HCT116 (cell line): ENCODE measurements at places on chromosomes 16 and 17.

GRCh38 chr17:75482098-75482942 lies 25.9 kb downstream of the TMEM94 start:
- no peak for DNase-seq

GRCh38 chr16:49150341-49150740 lies 131.3 kb downstream of the CBLN1 start:
- no peak for DNase-seq

DNA sequence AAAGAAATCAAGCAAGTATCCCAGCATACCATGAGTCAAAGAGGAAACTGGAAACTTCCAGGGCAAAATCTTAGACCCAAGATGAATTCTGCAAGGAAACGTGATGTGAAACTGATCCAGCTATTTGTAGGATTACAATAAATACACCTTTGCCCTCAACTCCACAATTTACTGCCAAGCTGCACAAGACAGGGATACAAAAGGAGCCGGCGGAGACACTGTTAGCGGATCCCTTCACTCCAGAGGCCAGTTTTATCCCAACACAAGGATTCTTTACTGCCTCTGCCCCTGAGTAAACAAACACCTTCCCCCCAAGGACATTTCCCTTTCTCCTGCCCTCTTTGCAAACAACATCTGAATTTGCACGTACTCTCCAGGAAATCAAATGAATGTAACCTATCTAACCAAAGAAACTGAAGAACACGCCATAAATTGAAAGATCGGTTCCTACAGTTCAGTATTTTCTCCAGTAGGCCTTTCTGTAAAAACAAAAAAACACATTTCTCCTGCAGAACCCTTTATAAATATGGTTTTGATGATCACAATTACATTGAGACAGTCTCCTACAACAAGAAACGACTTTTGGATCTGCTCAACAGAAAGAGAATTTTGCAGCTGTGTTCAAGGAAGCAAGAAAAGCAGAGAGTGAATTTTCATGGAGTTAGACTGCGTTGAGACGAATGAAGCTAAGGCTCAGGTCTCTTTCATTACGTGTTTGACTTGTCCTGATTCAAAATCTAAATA lies 1.4 kb upstream of the CBX2 start:
- no peak for DNase-seq

DNA sequence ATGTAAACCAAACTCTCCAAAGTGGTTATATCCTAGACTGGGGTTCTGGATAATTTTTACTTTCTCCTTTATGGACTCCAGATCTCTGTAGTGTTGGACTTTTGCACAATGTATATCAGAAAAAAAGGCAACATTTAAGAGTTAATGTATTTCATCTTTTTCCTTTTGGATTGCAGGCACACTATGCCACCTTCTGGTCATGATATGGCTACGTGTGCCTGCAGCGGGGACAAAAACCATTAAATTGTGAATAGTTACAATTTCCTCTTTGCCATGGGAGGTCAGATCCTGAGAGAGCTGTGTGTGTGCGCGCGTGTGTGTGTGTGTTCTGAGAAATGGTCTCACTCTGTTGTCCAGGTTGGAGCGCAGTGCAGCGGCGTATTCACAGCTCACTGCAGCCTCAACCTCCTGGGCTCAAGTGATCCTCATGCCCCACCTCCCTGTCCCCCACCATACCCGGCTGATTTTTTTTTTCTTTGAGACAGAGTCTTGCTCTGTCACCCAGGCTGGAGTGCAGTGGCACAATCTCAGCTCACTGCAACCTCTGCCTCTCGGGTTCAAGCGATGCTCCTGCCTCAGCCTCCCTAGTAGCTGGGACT lies 4.3 kb upstream of the SGF29 start:
- DNase-seq: peak; percentile 33

DNA sequence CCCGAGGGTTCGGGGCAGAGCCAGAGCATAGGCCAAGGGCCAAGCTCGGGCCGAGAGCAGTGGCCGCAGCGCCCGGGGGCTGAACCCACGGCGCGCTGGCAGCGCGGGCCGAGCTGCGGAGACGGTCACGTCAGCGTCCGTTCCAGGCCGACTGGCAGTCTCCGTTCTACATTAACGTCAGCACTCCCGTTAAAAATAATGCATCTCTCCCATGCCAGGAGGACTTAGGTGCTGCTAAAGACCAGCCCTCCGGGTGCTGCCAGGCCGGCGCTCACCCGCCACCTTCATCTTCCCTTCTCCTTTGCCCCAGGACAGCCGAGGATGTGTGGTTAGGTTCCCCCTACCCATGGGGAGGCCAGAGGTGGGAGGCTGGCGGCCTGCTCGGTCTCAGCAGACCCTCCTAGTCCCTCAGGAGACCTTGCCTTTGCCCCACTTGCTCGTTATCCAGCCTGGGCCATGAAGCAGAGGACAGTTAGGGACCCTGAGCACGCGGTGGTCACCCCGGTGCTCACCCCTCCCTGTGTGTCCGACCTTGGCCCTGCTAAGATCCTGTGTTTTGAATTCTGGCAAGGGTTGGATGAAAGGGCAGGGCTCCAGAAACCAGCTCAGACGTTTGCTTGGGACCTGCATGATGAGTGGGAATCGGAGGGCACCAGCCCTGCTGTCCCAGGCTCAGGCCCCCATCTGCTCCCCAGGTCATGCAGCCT lies 572 bp downstream of the MPG start:
- DNase-seq: no peak
